ENCODE measurements at places on chromosomes 3 and 15.

GRCh38 chr3:153097213-153097612, 64.8 kb upstream of the RAP2B start:
- DNase-seq, result no peak

DNA sequence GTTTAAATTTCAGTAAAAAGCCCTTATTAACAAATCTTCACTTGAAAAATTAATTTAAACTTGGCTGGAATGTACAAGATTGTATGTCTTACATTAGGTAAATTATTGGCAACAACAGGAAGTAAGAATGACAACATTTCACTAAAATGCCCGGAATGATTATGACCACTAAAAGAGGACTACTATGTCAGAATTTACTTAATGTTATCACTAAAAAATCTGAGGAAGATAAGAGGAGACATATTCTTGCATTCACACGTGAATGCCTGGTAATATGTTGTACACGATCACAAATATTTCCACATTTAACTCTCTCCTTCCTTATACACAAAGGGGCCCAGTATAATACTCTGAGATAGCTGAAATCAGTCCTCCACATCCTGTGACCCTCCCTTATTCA, 29.7 kb downstream of the VGLL3 start:
- no peak for DNase-seq

- no peak for DNase-seq
Measured at GRCh38 chr3:3177861-3178497, 1.5 kb downstream of the CRBN start.

DNA sequence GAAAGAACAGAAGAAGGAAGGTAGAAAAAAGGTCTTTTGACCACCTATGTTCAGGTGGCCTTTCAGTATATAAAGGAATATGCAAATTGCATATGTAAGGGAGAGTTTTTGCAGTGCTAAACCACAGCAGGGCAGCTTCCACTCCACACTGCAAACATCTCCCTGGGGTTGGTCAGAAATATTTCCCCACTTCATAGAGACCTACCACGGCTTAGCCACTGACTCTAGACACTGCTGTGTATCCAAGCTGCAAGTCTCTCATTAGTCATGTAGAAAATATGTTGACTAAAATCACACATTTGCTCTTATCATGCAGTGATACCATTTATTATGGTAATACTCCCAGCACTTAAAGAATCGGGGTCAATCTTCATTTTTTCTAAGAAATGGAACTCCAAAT, 214.9 kb upstream of the NR2F2 start:
- DNase-seq, result peak; percentile 64

DNA sequence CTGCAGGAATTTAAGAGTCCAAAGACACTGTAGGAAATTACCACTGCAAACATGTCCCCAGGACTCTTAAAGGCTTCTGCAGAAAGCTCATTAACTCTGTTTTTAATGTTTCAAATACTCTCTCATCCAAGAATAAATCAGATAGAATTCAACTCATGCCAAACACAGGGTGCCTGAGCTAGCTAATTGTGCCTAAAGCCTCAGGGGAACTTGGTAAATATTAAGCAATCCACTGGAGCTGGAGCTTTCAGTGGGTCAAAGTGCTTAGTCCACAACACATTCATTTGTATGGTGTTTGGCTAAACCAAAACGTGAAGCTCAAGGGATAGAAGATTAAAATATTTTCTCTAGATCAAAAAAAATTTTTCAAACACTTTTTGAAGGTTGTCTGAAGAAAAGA, 131.4 kb downstream of the THRB start:
- no peak for DNase-seq

- DNase-seq, result no peak
Measured at GRCh38 chr3:28841441-28841840, 439.4 kb upstream of the RBMS3 start.

- DNase-seq, result no peak
Measured at GRCh38 chr3:48077815-48078214, 61.6 kb upstream of the MAP4 start.

DNA sequence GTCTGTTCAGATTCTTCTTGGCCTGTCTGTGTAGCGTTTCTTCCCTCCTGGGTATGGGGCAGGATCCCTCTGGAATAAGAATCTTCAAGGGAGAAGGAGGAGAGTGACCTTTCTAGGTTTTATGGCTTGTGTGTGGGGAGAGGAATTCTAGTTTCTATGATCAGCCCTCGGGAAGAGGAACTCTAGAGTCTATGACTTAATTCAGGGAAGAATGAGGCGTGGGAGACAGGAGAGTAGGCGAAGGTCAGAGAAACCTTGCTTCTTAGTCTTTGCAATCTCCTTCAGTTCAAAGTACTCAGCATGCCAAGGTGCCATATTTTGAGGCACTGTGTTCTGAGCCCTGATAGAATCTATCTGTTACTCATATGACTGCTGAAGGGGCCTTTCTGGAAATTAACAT, 99.2 kb upstream of the C3orf80 start:
- DNase-seq, result no peak

DNA sequence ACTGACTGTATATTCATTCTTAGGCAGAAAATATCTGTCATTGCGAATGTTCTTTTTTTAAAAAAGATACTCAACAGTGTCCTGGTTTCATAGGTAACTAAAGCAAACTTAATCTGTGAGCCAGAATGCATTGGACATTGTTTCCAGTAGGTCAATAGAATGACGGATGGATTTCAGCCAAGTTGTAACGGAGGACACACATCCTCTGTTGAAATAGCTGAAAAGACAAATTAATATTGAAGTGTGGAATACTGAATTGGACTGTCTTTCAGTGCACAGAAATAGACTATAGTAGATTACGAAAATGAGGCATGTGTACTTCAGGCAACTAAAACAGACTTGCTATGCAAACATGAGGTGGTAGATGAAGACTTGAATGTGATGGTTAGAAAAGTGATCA, 461.6 kb downstream of the WDR72 start:
- DNase-seq, result no peak

- DNase-seq, result no peak
Measured at GRCh38 chr15:84671211-84671610, 13.2 kb upstream of the NMB start.

DNA sequence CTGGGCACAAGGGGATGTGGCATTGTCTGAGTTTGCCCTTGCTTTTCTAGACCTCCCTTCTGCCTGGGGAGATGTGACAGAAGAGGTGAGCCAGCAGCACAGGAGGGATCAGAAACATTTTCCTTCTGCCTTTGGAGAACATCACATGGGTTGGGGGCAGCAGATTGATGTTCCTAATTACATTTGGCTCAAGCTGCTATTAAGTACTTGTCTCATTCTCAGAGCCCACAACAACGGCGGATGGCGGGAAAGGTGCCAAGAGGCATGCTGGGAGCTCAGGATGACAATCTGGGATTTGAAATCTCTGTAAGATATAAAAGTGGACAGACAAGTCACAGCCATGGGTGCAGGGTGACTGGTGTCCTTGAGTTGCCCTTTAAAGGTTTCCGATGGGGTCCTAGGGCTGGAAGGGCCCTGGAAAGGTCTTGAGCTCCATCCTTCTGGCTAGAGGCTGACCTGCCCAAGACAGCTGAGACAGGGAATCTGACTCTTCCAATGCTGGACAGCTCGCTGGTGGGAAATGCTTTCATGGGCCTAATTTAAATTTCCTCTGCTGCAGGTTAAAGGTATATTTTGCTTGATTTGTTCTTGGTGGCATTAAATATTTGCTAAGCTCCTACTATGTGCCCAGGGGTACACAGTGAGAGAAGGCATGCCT, 2.4 kb upstream of the CORO2B start:
- no peak for DNase-seq

Measured in HS-27A (cell line).